ENCODE measurements at places on chromosomes 11 and 22.
A peak's percentile ranks its signal among the peaks of the same experiment; 100 is the strongest.

GRCh38 chr22:45254789-45255278 lies 14.1 kb upstream of the KIAA0930 start:
- peak; percentile 48 for DNase-seq

DNA sequence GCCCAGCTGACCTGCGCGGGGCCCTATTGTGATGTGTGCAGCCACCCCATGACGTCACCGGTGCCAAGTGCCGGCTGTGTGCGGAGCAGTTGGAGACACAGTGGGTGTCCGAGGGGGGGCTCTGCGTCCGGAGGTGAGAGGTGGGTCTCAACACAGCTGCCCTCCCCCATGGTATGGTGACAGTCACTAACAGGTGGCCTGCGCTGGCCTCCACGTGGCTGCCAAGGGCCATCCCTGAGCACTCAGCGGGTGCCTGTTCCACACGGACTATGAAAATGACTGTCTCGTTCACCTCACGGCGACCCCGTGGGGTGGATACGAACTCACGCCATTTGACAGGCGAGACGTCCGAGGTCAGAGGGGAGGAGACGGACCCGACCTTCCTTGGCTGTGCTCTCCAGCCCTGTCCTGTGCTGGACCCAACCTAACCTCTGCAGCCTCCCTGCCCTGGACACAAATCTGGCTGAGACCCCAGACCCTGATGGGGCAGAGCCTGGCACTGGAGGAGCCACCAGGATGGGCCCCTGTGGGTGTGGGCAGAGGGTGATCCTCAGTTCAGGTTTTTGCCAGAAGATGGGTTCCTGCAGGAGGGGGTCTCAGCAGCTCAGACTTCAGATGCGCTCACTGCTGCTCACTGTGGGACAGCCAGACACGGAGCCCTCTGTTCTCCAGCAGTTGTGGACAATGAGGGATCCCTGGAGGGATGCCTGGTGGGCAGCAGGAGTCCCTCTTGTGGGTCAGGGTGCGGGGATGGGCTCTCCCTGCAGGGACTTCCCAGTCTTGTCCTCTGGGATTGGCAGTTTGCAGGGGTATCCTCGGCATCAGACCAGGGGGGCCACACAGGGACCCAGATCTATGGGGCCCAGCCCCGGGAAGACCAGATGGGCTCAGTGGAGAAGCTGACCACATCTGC lies 6.3 kb downstream of the HRAS start:
- DNase-seq: no peak

GRCh38 chr11:68312117-68312779 lies at the start of gene LRP5:
LRP5 (plus strand) TSS chr11:68312591; CDS start chr11:68312715, 124 bp downstream.
- peak; percentile 48 for DNase-seq

DNA sequence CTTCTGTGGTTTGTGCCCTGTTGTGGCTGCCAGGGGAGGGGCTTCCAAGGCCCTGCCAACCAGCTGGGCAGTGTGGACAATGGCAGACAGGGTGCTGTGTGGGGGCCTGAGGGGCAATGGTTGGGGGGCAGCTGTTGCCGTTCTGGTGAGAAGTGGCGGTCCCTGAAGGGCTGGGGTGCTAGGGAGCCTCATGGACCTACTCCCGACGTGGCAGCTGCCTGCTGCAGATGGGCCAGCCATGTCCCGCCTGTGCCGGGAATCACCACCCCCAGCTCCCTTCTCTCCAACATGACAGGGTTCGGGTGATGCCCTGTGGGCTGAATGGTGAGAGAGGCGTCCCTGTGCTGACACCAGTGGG lies 74.2 kb downstream of the KCNQ1 start:
- no peak for DNase-seq
